ENCODE measurements at places on chromosomes 16 and 17.

DNA sequence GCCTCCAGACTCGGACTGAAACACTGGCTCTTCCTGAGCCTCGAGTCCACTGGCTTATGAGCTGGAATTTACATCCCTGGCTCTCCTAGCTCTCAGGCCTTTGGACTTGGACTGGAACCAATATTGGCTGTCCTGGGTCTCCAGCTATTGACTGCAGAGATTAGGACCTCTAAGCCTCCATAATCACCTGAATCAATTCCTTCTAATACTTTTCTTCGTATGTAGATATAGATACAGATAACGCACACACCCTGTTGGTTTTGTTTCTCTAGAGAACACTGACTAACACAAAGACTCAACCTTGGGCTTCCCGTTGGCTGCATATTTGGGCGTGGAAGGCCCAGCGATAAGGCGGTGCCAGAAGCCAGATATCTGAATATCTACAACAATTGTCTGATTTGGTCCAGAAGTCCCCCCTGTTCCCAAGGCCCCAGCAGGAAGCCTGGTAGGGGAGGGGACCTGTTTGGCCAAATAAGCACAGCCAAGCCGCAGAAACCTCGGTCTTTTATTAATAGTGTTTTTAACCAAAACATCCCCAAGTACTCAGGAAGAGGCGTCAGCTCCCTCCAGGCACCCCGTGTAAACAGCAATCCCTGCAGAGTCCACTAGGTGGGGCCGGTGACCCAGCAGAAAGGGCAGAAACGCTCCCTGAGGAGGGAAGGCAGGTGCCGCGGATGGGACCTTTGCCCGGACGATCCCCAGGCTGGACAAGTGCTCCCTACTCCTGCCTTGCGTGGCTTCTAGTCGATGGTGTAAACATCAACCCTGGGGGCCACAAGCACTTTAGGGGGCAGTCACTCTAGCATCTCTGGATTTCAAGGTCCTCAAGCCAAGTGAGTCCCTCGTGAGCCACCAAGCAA, 57.0 kb downstream of the ABR start:
- no peak for DNase-seq

DNA sequence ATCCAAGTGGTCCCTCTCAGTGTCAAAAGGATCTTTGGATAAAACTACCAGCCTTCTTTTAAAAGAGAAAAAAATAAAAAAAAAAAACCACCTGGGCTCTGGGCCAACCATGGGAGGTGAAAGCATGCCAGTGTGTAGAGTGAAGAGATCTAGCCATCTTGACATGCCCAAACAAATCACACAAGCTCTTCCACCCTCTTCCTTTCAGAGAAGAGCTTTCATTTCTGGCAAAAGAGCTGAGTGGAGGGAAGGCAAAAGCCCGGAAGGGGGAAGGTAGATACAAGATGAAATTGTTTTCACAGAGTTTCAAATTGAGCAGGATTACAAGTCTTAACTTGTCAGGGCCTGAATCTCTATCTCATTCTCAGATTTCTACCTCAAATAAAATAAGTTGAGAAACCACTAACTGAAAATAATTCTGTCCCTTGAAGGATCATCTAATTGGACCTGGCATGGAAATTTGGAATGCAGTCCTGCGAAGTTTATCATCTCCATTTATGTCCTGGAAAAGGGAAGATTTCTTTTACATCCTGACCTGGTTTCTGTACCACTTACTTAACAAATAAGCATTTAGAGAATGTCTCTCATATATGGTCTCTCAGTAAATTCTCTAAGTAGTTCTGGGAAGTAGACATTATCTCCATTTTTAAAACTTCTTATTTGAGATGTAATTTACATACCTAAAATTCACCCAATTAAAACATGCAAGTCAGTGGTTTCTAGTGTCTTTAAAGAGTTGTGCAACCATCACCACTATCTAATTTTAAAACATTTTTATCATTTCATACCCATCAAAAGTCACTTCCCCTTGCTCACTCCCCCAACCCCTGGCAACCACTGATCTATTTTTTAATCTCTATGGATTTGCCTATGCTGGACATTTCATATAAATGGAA, 93.7 kb downstream of the TANGO6 start:
- no peak for DNase-seq

GRCh38 chr16:30894540-30895368, 877 bp upstream of the BCL7C start:
- no peak for DNase-seq

DNA sequence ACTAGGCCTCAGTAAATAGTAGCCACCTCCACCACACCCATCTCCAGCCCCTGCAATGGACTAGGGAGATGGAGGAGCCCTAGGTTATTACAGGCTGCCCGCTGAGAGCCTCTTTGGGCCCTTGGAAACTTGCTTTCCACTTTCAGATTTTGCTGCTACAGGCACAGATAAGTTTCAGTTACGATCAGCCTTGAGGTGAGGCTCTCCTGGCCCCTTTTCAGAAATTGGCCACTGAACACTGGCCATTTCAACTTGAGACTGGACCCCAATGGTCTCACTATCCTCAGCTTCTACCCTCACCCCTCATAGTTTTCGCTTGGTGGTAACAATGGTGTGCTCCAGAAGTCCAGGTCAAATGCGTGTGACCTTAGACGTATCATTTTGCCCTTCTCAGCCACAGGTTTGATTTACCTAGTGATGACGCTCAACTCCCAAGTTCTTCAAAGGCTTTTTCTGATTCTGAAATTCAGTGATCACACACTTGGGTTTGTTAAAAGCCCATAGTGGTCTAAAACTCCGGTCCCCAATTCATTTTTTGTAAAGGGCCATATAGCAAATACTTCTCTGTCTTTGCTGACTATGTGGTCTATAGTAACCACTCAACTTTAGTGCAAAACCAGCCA, 1.0 kb downstream of the PMM2 start:
- DNase-seq = no peak

GRCh38 chr16:54282202-54282927, 4.2 kb downstream of the IRX3 start:
- DNase-seq = no peak

DNA sequence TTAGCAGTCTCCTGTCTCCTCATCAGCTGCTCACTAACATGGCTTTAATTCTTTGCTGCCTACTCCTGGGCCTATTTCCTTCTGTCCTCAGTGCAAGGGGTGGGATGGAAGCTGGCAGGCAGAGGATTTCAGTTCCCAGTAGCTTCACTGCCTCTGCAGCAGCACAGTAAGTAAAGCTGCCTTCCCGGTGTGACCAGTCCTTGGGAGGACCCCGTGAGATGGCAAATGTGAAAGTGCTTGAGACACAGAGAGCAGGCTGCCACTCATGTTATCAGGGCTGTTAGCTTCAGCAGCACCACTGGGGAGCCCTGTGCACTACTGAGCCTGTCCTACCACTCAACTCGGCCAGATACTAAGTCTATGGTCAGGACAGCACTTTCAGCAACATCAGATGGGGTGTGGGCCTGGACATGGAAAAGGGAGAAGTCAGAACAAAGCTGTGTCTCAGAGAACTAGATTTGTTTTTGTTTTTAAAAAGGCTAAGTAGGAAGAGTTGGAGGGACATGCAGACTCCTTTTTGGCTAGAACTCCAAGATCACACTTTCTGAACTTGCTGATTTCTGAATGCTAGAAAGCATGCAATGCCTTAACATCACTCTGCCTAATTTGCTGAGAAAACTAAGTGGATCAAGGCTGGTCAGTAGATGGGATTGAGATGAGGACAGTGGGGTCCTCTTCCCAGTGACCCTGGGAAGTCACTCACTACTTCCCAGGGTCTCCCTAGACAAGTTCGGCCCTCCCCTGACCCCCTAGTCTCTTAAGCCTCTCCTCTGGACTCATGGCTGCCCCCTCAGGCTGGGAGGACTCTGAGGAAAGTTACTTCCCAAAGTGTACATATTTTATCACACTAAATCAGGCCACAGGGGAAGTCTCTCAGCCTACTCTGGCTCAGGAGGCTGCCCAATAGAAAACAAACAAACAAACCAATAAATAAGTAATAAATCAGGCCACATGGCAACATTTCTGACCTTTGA, 1.1 kb downstream of the ACSF2 start:
- DNase-seq = no peak
